ENCODE measurements at places on chromosomes 13 and 19. TPM values are rescaled to one million over a fixed set of nuclear protein-coding genes. Genes with fewer than 3 reads are reported as not detected.

The C19orf67 gene
- total RNA-seq, result not detected

The RHPN2 gene
- 8.1 TPM for total RNA-seq

The AKT2 gene
- total RNA-seq, result 79.3 TPM

The ZNF253 gene
- total RNA-seq, result 4.1 TPM

The ZNF729 gene
- total RNA-seq, result not detected

The KLK2 gene
- not detected for total RNA-seq

The APOC4 gene
- not detected for total RNA-seq

The CEACAM8 gene
- total RNA-seq, result not detected

The SYT5 gene
- total RNA-seq, result 3.7 TPM

The DCT gene
- 0.20 TPM for total RNA-seq

The N4BP2L1 gene
- total RNA-seq, result 10.5 TPM

The ZNF763 gene
- 4.5 TPM for total RNA-seq

The TMEM238 gene
- 32.7 TPM for total RNA-seq

- DNase-seq, result peak; percentile 43
These were observed 42.3 kb downstream of the ZNF493 start for GRCh38 chr19:21439201-21439751.

DNA sequence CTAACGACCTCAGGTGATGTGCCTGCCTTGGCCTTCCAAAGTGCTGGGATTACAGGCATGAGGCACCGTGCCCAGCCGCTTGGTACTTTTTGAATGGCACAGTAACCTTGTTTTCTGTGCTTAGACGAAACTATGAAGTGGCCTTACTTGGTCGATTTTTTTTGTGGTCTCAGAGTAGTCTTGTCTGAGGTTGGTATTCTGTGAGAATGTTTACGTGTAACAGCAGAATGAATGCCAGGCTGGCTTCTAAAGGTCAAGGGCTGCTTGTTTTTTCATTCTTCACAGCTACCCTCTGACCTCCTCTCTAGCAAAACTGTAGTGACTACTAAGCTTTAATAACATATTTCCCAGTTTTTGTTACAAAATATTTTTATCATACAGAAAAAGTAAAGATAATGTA, 313.3 kb downstream of the GPC6 start:
- DNase-seq, result no peak

- no peak for DNase-seq
These were observed 926 bp downstream of the ZNF587 start for GRCh38 chr19:57850553-57851017.

GRCh38 chr13:71054358-71054757, 812.6 kb downstream of the DACH1 start:
- no peak for DNase-seq

- DNase-seq, result no peak
These were observed 4.3 kb downstream of the HPN start for GRCh38 chr19:35045667-35046300.

DNA sequence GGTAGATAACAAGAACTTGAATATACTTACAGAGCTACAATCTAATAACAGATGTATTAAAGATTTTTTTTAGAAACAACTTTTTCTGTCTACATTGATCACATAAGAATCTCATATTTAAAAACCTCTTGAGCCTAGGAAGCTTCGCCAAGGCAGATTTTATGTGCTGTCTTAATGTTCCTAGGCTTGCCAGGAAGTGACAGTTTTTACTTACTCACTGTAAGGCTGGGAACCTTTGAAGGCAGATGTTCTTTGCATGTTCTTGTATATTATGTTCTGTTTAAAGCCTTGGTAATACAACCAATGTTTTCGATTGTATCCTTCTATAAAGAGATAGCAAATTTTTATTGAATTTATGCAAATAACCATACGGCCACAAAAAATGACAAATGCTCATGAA, 492.7 kb downstream of the GPC5 start:
- DNase-seq, result no peak

- peak; percentile 34 for DNase-seq
These were observed 73.2 kb upstream of the MCF2L start for GRCh38 chr13:112895521-112896465.

- no peak for DNase-seq
These were observed 11.8 kb upstream of the HMGB1 start for GRCh38 chr13:30477346-30478195.

DNA sequence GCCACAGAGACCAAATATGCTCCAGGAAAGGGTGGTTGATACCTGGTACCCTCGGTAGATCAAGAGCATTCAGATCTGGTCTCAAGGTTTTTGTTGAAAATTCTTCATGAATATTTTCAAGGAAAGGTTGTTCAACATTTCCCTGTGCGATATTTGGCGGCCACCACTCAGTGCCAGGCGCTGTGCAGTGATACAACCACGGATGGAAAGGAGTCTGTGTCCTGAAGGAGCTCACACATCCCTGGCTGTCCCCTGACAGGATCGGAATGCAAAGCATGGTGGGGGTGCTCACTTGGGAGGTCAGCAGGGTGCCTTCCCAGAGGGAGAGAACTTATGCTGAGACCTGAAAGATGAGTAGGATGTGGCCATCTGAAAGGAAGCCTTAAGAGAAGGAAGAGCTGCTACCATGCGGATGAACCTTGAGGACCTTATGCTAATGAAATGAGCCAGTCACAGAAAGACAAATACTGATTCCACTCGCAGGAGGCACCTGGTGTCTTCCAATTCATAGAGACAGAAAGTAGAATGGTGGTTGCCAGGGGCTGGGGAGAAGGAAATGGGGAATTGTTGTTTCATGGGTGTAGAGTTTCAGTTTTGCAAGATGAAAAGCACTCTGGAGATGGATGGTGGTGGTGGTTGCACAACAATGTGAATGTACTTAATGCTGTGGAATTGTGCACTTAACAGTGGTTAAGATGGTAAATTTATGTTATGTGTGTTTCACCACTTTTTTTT, 41.6 kb downstream of the HSPH1 start:
- no peak for DNase-seq

- no peak for DNase-seq
These were observed 4.0 kb upstream of the FLT3LG start for GRCh38 chr19:49469828-49470614.

- DNase-seq, result no peak
These were observed 1482.8 kb downstream of the EFNB2 start for GRCh38 chr13:105052711-105053110.

DNA sequence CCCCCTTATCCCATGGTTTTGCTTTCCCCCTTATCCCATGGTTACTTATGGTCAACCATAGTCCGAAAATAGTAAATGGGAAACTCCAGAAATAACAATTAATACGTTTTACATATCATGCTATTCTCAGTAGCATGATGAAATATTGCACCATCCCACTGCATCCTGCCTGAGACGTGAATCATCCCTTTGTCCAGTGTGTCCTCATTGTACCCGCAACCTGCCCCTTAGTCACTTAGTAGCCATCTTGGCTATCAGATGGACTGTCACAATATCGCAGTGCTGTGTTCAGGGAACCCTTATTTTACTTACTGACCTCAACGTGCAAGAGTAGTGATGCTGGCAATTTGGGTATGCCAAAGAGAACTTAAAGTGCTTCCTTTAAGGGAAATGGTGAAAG, 10.5 kb upstream of the NBEA start:
- DNase-seq, result no peak

DNA sequence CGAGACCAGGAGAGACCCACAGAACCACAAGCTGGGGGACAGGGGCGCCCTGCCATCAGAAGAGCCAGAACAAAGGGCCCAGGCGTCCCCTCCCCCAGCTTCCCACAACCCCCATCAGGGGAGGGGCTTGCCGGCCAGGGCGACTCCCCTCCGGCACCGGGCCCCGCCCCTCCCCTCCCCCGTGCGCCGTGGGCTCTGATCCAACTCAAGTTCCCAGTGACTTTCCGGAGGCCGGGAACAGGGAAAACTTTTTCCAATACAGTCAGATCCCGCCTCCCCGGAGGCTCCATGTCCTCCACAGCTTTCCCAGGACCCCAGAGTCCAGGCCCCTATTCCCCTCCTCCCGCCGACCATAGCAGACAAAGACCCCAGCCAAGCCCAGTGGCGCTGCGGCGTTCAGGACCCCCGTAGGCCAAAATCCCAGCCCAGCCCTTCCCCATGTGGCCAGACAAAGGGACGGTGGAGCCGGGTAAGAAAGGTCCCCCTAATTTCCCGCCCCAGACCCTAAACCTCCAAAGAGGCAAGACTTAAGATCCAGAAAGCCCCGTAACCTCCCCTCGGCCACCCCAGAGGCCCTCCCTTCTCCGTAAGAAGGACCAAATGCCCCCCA, 673 bp downstream of the TEAD2 start:
- DNase-seq, result peak; percentile 81

GRCh38 chr13:19634256-19634740, 839 bp downstream of the MPHOSPH8 start:
- no peak for DNase-seq

- DNase-seq, result no peak
These were observed 4.6 kb downstream of the TLE2 start for GRCh38 chr19:3024509-3024869.

GRCh38 chr13:106477303-106477702, 58.2 kb downstream of the EFNB2 start:
- DNase-seq, result no peak

DNA sequence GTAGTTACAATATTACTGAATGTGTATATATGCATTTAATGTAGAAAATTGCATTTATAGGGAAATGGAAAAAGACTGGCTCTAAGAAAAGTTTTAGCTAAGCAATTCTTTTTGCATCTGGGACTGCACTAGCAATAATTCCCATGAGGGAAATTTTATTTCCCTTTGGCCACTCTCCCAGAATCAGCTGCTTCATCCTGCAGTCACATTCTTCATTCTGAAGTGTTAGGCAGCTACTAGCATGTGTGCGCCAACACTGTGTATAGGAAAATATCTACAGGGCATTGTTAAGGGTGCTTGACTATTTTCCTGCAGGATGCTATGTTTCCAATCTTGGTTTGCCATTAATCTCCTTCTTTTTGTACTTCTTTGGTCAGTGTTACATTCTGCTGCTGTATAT, 312.8 kb upstream of the PCDH20 start:
- no peak for DNase-seq

DNA sequence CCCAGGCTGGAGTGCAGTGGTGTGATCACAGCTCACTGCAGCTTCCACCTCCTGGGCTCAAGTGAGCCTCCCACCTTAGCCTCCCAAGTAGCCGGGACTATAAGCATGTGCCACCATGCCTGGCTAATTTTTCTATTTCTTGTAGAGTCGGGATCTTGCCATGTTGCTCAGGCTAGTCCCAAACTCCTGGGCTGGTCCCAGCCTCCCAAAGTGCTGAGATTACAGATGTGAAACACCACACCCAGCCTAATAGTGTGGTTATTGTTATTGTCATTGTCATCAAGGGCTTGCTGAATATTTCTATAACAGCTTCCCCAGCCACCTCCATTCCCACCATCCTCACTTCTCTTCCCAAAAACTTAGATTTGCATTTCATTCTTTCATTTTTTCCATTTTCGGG, 2.8 kb downstream of the OR2Z1 start:
- no peak for DNase-seq

- DNase-seq, result no peak
These were observed 2.7 kb downstream of the TPM4 start for GRCh38 chr19:16078759-16079707.

- DNase-seq, result no peak
These were observed 371.4 kb downstream of the UQCRFS1 start for GRCh38 chr19:28841531-28841930.

- no peak for DNase-seq
These were observed 290.4 kb downstream of the DACH1 start for GRCh38 chr13:71576571-71576970.

GRCh38 chr19:9060564-9061340, 26.1 kb upstream of the OR1M1 start:
- no peak for DNase-seq

DNA sequence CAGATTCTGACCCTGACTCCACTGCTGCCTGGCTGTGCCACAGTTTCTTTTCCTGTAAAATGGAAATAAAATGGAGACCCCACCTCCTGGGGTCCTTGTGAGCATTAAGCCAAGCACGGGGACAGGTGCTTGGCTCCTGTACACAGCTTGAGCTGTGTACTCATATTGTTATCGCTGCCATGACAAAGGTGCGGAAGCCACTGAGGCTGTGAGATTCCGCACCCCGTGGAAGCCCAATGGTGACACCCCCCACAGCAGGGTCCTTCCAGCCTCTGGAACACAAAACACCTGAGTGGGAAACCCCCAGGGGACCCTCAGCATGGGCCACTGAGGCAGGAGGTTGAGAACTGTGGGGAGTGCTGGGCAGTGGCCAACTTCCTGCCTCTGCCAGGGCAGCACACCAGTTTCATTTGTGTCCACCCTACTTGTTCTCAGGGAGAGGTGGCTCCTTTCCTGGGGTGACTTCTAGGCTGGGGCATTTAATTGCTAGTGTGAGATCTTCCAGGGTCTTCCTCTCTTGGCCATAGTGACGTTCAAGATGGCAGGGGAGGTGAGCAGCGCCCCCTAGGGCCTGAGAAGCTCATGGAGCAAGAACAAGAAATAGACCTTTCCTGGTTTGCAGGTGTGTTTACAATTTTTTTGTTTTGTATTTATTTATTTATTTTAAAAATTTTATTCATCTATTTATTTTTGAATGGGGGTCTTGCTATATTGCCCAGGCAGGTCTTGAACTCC, 5.4 kb upstream of the JSRP1 start:
- DNase-seq, result no peak

- DNase-seq, result no peak
These were observed 1158.5 kb downstream of the PCDH9 start for GRCh38 chr13:66071608-66072007.

DNA sequence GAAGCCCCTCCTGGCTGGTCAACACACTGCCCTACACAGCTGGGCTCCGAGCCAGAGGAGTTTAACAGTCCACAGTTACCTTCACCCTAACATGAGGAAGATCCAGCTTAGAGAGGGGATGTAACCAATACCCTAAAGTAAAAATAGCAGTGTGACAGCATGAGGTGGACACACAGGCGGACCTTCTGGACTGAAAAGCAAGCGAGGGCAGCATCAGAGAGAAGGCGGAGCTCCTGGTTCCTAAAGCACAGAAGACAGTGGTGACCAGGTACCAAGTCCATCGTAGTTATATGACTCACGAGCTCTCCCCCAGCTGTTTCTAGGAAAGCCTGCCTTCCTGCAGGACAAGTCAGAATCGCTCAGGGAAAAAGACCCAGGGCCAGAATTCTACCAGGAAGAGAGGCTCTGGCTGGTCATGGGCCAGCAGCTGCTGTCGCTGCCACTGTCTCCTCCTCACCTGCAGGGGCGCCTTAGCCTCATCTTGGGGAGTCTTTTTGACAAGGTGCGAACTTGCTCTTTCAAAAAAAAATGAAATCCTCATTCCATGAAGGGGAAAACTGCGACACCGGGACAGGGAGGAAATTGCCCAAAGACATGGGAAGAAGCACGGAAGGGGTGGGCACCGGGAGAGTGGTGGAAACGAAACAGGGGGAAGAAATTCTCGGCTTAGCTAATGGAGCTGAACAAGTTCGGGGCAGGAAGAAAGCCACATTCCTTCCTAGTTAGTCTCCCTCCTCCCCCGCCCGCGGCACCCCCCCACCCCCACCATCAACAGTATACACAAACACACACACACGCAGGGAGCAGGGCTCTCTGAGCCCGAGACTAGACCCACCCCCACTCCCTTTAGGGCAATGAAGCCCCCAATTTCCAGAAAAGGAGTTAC, 1.7 kb downstream of the ELL start:
- DNase-seq, result peak; percentile 85
